Activated naive CD8-positive, alpha-beta T cell treated with anti-CD3 and anti-CD28 coated beads, Interleukin-2, amount 50 U/mL, for 16 hours (primary cell): ENCODE measurements at places on chromosomes 1 and 21.

DNA sequence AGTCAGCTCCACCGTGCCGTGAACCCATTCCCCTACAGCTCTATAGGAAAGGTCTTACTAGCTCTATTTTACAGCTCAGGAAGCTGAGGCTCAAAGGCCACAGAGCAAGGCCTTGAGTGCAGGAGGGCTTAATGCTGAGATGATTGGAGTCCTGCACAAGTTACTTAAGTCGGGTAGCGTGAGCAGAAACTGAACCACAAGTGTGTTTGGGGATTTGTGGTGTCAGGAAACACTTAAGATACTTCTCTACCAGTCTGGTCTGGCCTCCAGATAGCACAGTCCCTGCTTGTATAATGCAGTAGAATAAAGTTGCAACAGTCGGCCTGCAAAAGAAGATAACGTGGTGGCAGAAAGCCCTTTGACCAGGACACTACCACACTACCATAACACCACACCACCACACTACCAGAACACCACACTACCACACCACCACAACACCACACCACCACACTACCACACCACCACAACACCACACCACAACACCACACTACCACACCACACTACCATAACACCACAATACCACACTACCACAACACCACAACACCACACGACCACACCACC lies 118.1 kb downstream of the SPSB1 start:
- no peak for DNase-seq

DNA sequence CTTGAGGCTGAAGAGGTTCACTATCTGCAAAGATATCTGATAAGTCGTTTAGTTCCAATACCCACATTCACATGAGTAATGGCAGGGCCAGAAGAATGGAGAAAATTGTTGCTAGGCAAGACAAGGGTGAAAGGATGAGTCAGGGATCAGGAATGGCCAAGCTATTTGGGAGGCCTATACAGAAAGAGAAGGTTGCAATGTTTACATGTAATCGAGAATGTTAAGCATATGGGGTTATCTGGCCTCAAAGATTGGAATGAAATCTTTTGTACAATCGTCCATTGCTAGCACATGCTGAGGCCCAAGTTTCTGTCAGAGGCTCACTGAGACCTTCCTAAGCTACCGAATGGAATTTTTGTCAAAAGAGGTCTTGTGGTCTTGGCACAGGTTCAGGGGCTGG lies 299.9 kb upstream of the PLD5 start:
- DNase-seq, result no peak

DNA sequence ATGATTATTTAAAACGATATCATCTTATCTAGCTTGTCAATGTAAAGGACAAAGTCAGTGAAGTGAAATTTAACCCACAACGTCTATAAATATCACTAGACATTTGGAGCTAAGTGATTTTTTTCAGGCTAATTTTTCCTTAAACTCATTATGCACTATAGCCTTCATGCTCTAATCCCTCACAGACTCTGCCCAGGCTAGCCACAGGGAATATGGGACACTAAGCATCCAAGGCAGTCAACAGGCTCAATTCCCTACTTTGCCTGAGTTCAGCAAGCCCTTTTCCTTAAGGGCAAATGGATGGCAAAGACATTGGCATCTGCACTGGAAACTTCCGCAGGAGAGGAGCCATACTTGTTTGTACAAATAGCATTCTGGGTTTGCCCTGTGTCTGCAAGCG lies 577.0 kb downstream of the LMO4 start:
- no peak for DNase-seq

DNA sequence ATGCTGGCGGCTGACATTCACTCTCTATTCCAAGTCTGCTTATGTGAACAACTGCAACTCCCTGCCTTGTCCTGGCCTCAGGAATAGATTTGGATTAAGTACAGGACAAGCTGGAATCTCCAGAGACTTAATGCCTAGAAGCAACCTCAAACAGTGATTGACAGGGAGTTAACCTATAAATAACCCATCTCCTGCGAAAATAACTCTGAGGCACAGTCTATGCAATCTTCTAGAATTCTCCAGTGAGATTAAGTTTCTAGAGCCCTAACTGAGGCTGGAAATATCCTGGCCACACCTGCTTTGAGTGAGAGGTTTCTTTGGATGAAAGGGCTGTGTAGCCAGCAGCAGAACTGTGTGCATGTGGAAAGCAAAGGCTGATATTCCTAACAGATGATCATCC lies 25.3 kb upstream of the ATP1A1 start:
- DNase-seq, result no peak

- no peak for DNase-seq
Observed at GRCh38 chr1:112701227-112702066, 5.5 kb downstream of the RHOC start.

- DNase-seq, result no peak
Observed at GRCh38 chr1:201495551-201496295, 11.2 kb downstream of the CSRP1 start.
